IPS DF 6.9 (cell line): ENCODE measurements at places on chromosomes 11 and 22.

DNA sequence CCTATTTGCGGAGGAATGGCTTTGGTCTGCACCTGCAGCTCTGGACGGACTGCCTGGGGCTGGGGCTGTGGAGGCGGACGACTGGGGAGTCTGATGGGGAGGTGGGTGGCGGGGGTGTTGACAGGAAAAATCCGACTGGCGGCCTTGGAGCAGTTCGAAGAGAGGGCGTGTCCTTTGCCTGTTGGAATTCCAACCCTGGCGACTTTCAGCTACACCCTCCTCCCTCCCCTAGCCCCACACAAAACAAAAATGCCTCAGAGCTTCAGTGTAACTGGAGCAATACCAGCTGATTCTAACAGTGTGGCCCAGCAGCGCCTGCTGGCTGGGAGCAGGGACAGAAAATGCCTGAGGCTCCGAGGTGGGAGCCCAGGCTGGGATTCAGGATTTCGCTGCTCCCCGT, 85.4 kb downstream of the ATXN10 start:
- H3K27me3 ChIP-seq: no peaks in the 10 kb centered on the region
- no peak overlapping the region for H3K27ac ChIP-seq
- no peak overlapping the region for H3K4me3 ChIP-seq
- peaks cover 3% of the 10 kb centered on the region for H3K4me1 ChIP-seq
- 0 out of 2 replicates have a peak, but pooled peaks cover 3% of the 10 kb centered on the region for H3K36me3 ChIP-seq

- H3K27me3 ChIP-seq: peaks cover 6% of the 10 kb centered on the region; the same call in 1 of the 2 replicates
- H3K4me1 ChIP-seq: no peaks in the 10 kb centered on the region; the same call in 1 of the 2 replicates
- H3K27ac ChIP-seq: no peak overlapping the region
- H3K36me3 ChIP-seq: no peaks in the 10 kb centered on the region; the same call in 1 of the 2 replicates
- no peak overlapping the region for H3K4me3 ChIP-seq
Observed at GRCh38 chr22:49930596-49931412, 12.4 kb downstream of the CRELD2 start.

DNA sequence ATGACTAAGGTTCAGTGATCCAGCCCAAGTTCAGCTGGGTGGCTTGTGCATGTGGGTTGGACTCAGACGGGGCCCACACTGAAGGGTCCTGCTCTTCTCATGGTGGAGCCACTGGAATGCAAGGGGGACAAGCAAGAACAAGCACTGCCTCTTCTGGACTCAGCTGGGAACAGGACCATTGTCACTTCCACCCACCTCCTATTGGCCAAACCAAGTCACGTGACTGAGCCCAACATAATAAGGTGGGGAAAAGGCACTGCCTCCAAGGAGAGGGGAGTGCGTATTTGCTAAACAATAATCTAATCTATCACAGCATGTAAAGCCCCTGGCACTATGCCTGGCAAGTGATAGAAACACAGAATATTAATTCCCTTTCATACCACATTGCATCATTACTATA, 87.1 kb downstream of the CHST1 start:
- no peak overlapping the region for H3K4me3 ChIP-seq
- DNase-seq: no peak

DNA sequence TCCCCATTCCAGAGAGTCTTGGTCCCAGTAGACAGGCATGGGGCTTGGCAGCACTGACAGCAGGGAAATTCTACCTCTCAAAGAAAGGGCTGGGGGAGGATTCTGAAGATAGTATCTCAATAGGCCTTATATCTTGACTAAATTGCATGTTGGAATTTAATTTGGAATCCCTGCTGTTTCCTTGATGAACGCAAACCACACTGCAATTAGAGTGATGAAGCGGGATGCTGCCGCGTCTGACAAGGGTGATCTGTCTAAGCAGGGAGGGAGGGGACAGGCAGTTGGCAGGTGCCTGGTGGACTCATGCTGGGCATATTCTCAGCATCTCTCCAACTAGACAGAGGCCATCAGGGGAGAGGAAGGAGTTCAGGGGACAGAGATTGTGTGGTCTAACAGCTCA, 48.4 kb downstream of the COMMD9 start:
- no peaks in the 10 kb centered on the region for H3K4me1 ChIP-seq
- no peak overlapping the region for H3K4me3 ChIP-seq
- DNase-seq: no peak
- no peaks in the 10 kb centered on the region for H3K36me3 ChIP-seq
- no peaks in the 10 kb centered on the region for H3K27me3 ChIP-seq
- H3K27ac ChIP-seq: no peak overlapping the region

DNA sequence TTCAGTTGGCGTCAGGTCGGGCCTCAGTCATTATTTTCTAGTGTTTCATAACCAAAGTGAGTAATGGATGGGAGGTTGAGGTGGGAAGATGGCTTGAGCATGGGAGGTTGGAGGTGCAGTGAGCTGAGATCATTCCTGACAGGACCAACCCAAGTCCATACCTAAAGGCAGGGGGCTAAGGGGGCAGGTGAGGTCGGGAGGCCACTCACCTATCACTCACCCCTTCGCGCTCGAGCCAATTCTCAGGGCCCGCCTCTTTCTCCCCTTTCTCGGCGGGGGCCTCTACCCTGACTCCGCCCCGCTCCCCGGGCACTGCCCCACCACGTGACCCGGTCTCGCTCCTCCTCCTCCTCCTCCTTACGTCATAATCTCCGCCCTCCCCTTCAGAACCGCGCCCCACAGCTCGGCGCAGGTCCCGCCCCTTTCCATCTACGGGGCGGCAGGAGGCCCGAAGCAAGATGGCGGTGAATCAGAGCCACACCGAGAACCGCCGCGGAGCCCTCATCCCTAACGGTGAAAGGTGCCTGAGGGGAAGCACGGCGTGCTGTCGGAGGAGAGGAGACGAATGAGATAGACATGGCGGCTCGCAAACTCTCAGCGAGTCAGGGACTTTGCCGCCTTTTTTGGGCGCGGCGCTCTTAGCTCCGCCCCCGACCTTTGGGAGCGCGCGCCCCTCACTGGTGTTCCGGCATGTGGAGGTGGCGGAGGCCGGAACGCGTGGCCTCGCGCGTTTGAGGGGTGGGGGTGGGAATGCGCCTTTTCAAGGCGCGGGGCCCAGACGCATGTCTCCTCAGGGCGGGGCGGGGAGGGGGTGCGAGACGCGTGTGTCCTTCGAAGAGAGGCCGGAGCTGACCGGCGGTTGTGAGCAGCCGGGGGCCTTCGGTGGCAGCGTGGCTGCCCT, at the start of gene WBP2NL:
Gene WBP2NL (plus strand): TSS at position 428 of the 901 bp plus-strand sequence. CDS start 31 bp downstream, at position 459.
- H3K27ac ChIP-seq: no peak within 1 kb of the TSS
- H3K36me3 ChIP-seq: no peaks in the 10 kb centered on the region
- DNase-seq: no peak
- no peak within 1 kb of the TSS for H3K4me3 ChIP-seq
- H3K27me3 ChIP-seq: no peaks in the 10 kb centered on the region

DNA sequence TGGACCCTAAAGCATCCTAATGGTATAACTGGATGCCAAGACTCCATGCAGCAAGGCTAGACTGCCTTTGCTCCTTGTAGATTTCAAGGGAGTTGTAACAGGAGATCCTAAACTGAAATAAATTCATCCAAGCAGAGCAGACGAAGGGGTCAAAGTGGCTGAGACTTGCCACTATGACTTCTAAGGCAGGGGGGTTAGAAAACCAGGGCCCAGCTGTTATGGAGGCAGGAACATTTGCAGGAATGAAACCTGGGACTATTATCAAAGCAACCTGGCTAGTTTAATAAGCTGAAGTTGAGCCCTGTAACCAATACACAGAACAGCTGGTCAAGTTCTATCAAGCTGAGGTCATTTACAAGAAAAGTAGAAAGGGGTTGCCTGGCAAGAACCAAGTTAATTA, 122.2 kb upstream of the TRPC6 start:
- DNase-seq: no peak
- no peaks in the 10 kb centered on the region for H3K27me3 ChIP-seq
- no peaks in the 10 kb centered on the region for H3K36me3 ChIP-seq
- H3K27ac ChIP-seq: no peak overlapping the region

- peak overlapping the region; percentile 63 for H3K4me3 ChIP-seq
- no peaks in the 10 kb centered on the region for H3K27me3 ChIP-seq
- H3K27ac ChIP-seq: no peak overlapping the region
- no peaks in the 10 kb centered on the region for H3K36me3 ChIP-seq
- no peaks in the 10 kb centered on the region for H3K4me1 ChIP-seq
Observed at GRCh38 chr11:95790933-95791708, 823 bp downstream of the CEP57 start.

DNA sequence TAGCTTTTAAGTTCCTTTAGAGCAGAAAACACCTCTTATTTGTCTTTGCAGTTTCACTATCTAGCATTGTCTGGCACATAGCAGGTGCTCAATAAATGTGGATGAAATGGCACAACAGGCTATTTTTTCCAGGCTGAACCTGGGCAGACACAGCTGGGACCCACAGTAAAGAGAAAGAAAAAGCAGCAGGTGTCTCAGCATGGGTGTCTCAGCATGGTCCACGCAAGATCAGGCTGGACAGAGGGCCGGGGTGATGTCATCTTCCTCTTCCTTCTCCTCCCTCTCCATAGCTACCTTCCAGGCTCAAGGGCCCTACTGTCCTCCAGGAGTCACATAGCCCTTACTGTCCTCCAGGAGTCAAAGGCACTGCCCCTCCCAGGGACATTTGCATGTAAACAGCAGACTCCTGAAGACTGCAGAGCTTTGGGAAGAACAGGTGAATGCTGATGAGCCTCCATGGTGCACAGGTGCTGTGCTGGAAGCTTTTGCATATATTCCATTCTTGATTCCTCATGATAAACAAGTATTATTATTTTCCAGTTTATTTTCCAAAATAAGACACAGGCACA, 65.2 kb downstream of the DSCAML1 start:
- H3K27ac ChIP-seq: no peak overlapping the region
- H3K27me3 ChIP-seq: peaks cover 2% of the 10 kb centered on the region; the same call in 1 of the 2 replicates
- peaks cover 7% of the 10 kb centered on the region for H3K4me1 ChIP-seq
- no peak overlapping the region for H3K4me3 ChIP-seq

DNA sequence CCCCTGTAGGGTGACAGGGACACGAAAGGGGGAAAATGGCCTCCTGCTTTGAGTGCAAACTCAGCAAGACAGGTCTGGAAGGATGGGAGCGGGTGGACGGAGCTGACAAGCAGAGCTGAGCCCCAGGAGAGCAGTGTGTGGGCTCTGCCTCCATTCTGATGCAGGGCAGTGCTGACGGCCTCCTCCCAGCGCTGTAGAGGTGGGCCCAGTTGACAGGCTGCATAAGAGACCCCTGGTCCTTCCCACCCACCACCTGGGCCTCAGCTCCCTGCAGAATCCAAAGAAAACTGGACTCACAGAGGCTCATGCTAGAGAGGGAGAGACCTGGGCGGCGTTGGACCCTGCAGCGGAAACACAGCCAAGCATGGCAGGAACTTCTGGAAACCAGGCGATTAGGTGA, 1113.4 kb downstream of the BRD1 start:
- DNase-seq: no peak
- H3K27me3 ChIP-seq: no peaks in the 10 kb centered on the region
- no peak overlapping the region for H3K4me3 ChIP-seq
- H3K36me3 ChIP-seq: no peaks in the 10 kb centered on the region
- no peaks in the 10 kb centered on the region for H3K4me1 ChIP-seq

DNA sequence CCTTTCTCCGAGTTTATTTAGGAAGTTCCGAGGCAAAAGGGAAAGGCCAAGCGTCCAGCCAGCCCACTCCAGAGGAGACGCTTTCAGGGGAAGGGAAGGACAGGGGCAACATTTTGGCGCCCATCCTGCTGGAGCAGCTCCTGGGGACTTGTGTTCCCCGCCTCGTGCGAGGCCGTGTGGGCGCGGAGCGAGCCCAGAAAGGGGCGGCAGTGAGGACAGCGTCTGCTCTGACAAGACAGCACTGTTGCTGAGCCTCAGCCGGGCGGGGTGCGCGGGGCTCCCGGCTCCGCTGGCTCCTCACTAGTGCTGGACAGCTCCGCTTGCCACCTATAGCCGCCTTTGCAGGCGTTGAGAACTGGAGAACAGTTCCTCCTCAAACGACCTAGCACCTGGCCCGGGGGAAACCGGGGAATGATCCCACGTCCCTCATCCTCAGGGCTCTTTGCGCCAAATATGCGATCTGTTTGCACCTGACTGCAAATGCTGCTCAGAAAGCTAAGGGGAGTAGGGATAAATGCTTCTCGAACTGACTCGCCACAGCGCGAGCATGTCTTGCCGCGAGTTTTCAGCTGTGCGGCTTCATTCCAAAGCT, 722 bp upstream of the GUCY1A2 start:
- peaks cover 10% of the 10 kb centered on the region for H3K27me3 ChIP-seq
- no peak overlapping the region for H3K27ac ChIP-seq
- H3K36me3 ChIP-seq: no peaks in the 10 kb centered on the region
- H3K4me3 ChIP-seq: peak overlapping the region; percentile 47; the same call in 1 of the 2 replicates

DNA sequence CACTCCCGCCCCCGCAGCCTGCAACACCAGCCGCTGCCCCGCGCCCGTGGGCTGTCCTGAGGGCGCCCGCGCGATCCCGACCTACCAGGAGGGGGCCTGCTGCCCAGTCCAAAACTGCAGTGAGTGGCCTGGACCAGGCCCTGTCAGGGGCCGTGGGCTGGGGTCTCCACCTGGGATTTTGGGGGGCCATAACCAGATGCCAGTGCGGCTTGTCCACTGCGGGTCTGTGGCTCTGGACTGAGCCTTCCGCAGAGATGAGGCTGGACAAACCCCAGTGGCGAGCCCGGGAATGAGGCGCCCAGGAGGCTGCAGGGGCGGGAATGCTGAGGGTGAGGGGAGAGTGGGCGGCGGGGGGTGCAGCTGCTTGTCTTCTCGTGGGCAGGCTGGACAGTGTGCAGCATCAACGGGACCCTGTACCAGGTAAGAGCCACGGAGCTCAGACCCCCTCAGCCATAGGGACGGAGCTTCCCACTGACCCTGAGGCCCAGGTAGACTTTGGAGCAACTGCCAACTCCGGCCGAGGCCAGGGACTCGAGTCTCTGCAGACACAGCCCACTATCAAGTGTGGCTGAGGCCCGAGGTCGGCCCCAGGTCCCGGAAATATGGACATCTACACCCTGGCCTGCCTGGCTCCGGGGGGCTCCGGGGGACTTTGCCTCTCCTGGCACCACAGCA, 24.8 kb upstream of the MUC5B start:
- no peaks in the 10 kb centered on the region; the same call in 1 of the 2 replicates for H3K36me3 ChIP-seq
- no peaks in the 10 kb centered on the region for H3K27me3 ChIP-seq

DNA sequence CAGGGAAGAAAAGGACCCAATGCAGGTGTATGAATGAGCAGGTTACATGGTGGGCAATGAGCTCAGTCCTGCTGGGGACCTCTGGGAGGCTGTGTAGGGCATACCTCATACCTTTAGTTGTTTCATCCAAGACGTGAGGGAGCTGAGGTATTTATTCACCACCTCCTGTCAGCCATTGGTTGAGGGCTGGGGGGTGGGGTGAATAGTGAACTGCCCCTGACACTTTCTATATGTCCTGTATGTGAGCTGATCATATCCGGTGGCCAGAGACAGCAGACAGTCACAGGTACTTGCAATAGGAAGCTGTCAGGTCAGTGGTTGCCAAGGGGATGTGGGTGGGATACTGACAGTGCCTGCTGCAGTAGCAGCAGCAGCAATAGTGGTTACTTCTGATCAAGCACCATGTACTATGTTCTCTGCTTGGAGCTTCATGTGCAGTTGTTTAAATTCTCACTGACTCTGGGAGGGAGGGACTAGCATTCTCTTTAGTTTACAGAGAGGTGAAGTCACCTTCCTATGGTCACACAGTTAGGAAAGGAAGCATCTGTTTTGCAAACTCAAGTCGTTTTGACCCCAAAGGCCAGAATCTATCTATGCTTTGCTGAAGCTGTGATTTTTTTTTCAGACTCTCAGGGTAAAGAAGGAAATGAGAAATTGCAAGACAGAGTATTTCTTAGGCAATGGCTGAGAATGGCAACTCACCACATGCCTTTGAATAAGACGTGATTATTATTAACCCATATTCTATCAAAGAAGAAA, 54.0 kb downstream of the MIAT start:
- no peaks in the 10 kb centered on the region for H3K36me3 ChIP-seq
- no peak for DNase-seq
- no peaks in the 10 kb centered on the region for H3K4me1 ChIP-seq
- H3K27me3 ChIP-seq: no peaks in the 10 kb centered on the region
- no peak overlapping the region for H3K27ac ChIP-seq
- H3K4me3 ChIP-seq: no peak overlapping the region
